ENCODE measurements at places on chromosomes 3 and 15.

DNA sequence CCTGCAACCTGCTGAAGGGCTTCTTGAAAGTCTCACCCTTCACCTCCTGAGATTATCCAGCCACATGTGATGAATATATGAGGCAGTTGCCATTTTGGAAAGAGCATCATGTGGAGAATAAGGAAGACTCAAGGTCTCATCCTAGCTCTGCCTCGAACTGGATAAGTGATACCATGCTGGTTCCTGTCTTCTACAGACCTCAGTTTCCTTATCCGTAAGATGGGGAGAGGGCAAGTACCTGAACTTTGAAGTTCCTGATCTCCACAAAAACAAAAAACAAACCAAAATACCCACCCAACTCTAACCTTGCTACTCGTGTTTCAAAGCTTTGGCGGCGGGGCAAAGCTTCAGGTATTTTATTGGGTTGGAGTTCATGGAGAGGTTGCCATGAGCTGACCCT lies 31.5 kb upstream of the ITGA11 start:
- no peak for DNase-seq

DNA sequence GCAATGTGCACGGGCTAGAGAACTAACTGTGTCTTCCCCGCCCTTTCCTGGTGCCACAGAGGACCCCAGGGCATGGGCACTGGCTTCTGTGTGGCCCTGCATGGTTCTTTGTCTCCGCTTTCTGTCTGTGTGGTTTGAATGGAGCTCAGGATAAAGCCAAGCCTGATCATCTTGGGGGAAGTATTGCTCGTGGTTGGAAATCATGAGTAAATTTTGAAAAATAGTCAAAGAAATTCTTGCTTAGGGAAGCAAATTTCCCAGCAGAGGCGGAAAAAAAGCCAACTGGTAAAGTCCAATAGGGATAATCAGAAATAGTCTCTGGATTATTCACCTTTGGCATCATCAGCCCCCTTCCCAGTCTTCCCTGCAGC lies 55.4 kb downstream of the MAGEF1 start:
- DNase-seq, result no peak

- DNase-seq, result peak; percentile 30
These were observed 345.6 kb downstream of the MCTP2 start for GRCh38 chr15:94576889-94577533.

GRCh38 chr3:52144796-52145735 lies 9.2 kb downstream of the POC1A start:
- DNase-seq, result no peak

DNA sequence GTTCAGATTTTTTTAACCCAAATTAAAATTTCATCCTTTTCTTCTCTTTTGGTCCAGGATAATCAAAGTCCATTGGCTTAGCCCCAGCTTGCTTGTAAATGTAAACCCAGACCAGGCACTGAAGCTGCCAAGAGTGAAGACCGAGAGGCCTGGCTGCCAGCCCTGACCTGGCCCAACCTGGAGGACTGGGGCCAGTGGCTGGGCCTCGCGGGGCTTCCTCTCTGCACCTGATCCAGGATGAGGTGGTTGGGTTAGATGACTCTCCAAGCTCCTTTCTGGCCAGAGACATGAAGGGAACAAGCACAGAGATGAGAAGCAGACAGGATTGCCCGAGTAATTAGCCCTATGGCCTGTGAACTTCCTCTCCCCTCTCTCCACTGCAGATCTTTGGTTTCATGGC lies 50.6 kb downstream of the CMTM6 start:
- no peak for DNase-seq

DNA sequence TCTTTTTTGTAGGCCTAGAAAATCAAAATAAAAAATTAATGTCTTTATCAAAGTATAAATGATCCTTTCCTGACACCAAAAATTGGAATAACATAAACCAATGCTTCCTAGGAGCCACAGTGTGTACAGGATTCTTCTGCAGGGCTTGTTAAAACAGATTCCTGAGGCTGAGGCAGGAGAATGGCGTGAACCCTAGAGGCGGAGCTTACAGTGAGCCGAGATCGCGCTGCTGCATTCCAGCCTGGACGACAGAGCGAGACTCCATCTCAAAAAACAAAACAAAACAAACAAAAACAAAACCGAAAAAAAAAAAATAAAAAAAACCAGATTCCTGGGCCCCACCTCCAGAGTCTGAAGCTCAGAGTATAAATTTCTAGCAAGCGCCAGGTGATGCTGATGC lies 78.0 kb downstream of the PEX5L start:
- DNase-seq, result no peak

- DNase-seq, result peak; percentile 75
These were observed at the start of gene IQSEC1 for GRCh38 chr3:13073326-13074005. Gene IQSEC1, minus strand, starts transcription at chr3:13073429. Its CDS starts 415 bp downstream, at chr3:13073014.

DNA sequence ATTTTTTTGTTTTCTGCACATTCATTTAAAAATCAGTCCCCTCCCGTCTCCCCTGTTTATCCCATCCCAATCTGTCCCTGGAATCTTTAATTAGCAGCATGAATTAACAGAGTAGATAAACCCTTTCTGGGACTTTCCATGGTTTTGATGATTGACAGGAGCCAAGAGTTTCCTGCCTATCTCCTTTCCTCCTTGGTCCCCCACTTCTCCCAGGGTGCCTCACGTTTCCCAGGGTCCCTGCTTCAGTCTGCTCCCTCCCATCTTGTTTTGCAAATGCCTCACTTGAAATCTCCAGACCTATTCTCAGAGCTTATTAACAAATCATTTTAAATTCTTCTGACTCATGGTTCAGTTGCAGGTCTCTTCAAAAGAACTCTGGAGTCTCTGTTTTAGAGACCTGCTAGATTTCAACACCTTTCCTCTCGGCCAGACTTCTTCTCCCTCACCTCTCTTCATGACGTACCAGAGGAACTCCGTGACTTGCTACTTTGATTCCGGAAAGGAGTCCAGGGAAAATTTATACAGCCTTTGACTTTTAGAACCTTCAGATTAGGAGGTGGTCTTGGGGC lies 238.5 kb downstream of the ITPR1 start:
- DNase-seq, result no peak

- DNase-seq, result no peak
These were observed 71.4 kb downstream of the KLF13 start for GRCh38 chr15:31397851-31398661.

- no peak for DNase-seq
These were observed 47.0 kb downstream of the EXD1 start for GRCh38 chr15:41183581-41183980.

- no peak for DNase-seq
These were observed 143.0 kb upstream of the SOX2 start for GRCh38 chr3:181568693-181569092.

DNA sequence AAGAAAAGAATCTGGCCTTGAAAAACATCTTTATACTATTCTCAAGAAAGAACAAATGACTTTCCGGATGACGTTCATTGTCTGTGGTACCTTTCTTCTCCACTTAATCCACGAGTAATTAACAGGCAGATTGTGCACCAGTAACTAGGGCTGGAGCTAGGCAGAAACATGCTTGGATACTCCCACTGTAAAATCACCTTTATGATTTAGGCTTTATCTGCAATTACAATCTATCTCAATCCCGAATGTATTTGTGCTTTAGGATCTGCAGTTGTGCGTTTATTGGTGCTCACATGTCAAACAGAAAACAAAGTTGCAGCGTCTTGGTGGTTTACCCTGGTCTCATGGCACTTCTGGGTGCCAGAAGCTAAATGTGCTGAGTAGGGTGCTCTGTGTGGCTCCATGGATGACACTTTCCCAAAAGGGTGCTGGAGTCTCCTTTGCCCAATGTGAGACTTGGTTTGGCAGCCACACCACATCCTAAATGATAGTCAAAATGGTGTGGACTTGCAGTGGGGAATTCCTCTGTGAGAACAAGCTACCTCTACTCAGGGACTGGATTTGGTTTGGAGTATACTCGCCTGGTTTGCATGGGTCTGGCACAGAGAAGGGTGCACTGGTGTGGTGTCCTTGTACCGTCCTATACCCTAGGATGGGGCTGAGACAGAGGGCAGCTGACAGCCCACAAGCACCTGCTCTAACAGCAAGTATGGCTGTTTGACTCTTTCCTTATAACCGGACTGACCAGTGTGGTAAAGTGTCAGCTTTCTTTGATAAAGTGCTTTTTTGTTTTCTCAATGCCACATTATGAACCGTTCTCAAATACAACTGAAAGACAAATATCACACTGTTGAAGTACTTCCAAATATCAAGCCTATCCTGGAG lies 7.7 kb downstream of the SERP1 start:
- DNase-seq, result no peak

- no peak for DNase-seq
These were observed 16.8 kb downstream of the EMC4 start for GRCh38 chr15:34241376-34242330.

- no peak for DNase-seq
These were observed 207.9 kb downstream of the ZIC1 start for GRCh38 chr3:147616998-147617619.

GRCh38 chr3:29694783-29695182 lies 413.9 kb downstream of the RBMS3 start:
- no peak for DNase-seq

GRCh38 chr3:27279123-27279522 lies 90.1 kb downstream of the NEK10 start:
- no peak for DNase-seq

- no peak for DNase-seq
These were observed 513.6 kb upstream of the KCNMB2 start for GRCh38 chr3:178022599-178022998.

DNA sequence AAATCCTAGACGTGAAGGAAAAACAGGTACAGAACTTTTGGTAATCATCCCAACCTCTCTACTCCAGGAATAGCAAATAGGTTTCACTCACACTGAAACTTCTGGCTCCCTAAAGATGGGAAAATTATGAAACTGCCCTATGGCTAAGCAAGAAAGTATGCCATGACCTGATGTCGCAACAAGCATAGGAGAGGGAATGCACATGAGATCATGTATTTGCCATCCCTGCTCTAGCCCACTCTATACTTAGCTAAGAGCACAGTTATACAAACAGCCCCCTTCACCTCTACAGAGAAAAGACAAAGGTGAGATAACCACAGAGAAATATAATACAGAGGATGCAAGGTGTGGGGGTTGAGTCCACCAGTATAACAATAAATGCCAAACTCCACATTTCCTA lies 102.7 kb downstream of the TBC1D5 start:
- DNase-seq, result no peak

- no peak for DNase-seq
These were observed 85.0 kb downstream of the TCF12 start for GRCh38 chr15:57003418-57003817.

DNA sequence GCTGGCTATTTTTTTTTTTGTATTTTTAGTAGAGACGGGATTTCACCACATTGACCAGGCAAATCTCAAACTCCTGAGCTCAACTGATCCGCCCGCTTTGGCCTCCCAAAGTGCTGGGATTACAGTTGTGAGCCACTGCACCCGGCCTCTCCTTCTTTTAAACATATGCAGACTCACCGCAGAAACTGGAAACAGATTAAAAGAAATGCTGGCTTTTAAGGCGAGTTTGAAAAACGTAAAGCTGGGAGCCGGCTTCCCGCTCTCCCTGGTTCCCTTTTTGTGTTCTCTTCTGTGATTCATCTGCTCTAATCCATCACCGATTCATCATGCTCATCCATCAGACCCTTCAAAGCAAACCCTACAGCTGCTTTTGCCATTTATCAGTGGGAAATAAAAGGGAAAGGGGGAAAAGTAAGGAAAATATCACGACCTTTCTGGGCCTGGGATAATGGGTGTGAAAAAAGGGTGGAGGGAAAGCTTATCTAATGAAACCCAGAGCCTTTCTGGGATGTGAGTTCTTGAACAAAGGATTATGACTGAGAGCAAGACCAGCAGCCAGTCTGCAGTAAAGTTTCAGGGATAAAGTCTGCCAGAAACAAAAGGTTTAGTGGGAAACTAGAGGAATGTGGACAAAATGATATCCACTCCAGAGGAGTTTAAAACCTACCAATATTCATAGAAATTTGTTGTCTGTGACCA lies 92.3 kb upstream of the LRIG1 start:
- no peak for DNase-seq

GRCh38 chr3:17551895-17552294 lies 190.5 kb downstream of the TBC1D5 start:
- DNase-seq, result no peak

DNA sequence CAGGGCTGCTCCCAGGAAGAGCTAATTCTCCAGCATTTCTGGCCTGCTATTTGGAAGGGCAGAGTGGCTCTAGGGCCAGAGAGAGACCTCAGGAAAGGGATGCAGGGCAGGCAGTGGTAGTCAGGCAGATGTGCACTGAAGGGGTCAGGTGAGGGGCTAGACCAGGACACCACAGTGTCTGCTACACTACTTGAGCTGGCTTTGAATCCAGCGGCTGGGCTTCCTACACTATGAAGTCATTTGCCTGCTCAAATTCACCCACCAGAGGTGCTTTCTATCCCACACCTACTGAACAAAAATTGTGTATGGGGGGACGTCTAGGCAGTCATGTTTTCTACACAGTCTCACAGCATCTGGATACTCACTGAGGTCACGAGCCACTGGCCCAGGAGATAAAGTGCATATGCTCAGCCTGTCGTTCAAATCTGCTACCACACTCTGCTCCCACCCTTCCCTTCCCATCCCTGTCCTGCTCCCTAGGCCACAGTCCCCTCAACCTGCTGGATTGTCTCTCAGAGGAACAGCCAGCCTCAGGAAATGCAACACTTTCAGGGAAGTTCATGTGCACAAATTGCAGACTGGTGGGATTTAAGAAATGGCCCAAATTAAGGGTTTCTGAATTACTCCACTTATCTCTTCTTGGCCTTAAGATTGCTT lies 49.9 kb upstream of the SLC6A11 start:
- DNase-seq, result no peak

DNA sequence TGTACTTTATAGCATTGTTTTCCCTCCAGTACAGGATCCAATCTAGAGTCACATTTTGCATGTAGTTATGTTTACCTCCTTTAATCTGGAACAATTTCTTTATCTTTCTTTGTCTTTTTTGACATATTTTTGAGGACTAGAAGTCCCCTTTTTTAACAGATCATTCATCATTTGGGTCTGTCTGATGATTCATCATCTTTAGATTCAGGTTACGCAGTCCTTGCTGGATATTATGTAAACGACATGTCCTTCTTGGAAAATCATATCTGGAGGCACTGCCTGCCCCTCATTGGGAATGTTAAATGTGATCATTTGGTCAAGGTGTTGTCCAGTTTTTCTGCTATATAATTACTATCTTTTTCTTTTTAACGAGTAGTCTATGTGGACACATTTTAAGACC lies 18.3 kb downstream of the TGM4 start:
- DNase-seq, result no peak

DNA sequence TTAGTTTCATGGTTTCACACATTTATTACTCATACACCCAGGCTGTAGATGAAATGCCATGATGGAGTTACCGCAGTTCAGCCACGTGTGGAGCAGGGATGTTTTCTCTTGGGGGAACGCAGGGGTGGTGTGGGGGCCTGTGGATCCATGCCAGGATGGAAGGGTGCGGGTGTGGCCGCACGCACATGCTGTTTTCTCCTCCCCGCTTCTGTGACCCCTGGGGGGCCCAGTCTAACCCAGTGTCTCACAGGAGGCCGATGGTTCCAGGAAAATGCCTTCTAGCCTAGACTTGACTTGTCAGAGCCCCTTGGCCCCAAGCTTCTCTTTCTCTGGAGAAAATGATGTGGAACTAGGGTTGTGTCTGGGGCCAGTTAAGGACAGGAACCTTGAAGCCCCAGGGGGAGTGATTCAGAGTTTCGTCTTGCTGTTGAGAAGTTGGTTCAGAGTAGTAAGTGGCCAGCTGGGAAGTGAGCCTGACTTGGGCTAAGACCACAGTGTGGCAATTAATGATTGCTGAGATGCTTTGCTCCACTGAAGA lies 240.4 kb upstream of the BHLHE40 start:
- DNase-seq, result no peak

Data from stimulated activated CD4-positive, alpha-beta T cell treated with anti-CD3 and anti-CD28 coated beads, Interleukin-1b, Interleukin-23, amount 100 ng/mL, for 48 hours (primary cell).